IMR-90 (cell line): ENCODE measurements at places on chromosomes 1 and 21. TPM values are rescaled to one million over a fixed set of nuclear protein-coding genes. Genes with fewer than 3 reads are reported as not detected.

The RHEX gene
- total RNA-seq, result not detected in 2 replicates

The CYP4X1 gene
- not detected in 2 replicates for total RNA-seq

The RGS18 gene
- under 0.01 and 0.18 TPM in 2 replicates for total RNA-seq

The SLC41A1 gene
- total RNA-seq, result 6.3 and 6.7 TPM in 2 replicates

The ADORA3 gene
- not detected in 2 replicates for total RNA-seq

DNA sequence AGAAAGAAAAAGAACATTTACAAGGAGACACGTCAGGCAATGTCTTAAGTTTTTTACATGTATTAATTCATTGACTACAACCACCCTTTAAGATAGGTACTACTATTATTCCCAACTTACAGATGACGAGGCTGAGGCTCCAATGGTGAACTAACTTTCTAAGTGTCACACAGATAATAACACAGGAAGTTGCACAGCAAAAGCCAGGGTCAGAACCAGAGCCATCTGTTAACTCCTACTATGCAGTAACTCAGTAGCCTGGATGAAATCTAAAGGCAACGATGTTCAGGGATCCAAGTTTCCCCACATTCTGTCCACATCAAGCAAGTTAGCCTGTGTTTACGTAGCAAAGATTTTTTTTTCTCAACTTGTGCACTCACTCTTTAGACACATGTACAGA is 371.7 kb downstream of the PTPRC start:
- DNase-seq, result no peak

- DNase-seq, result no peak
Observed at GRCh38 chr1:81542196-81542595, 258.5 kb upstream of the ADGRL2 start.

DNA sequence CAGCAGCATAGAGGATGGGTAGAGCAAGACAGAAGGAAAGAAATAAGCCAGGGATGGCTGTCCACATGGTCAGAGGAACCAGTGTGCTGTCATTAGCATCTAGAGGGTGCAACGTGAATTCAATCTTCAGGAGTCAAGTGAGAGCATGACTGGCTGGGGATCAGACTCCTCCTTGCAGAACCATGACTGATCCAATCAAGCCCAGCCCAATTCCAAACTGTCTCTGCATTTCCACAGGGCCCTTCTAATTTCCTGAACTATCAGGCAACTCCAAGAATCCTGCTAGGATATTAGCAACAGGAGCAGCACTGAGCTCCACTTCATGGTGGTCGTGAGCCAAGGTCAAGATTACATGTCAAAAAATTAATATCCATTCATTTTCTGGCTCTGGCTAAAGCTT is 166.8 kb upstream of the CAMK1G start:
- DNase-seq, result no peak

- no peak for DNase-seq
Observed at GRCh38 chr1:11923827-11924113, 2.5 kb downstream of the KIAA2013 start.

GRCh38 chr1:147613506-147613905 is 56.8 kb downstream of the ACP6 start:
- DNase-seq, result peak; percentile 31

DNA sequence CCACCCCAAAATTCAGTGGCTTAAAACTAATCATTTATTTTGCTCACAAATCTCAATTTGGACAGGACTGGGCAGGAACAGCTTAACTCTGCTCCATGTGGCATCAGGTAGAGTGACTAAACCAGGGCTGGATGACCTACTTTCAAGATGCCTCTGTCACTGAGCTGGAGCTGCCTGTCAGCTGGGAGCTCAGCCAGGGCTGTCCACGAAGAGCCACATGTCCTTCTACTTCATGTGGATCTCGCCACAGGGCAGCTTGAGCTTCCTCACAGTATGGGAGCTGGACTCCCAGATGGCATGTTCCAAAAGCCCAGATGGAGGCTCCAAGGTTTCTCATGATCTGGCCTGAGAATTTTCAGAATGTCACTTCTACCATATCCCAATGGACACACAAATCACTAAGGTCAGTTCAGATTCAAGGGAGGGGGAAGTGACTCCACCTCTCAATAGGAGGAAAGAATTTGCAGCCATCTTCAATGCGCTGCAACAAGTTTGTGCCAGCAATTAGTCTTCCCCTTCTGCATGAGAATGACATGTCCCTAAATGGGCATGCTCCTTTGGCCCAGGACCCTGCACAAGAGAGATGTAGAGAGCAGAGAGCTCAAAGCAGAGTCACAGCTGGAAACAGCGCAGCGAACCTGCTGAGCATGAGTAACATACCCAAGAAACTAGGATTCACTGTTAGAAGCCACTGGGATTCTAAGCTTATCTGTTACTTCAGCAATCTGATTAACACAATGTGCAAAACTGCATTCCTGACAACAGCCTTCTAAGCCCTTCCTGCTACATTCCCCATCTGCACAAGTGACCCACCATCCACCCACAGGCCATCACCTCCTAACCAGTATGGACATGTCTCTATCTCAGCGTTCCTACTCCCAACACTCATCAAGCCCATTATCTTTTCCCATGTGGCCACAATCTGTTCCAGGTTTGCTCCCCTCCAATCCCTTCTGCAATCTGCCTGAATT is 17.0 kb downstream of the HLCS start:
- no peak for DNase-seq

- DNase-seq, result peak; percentile 64
Observed at GRCh38 chr1:170765712-170766330, 101.9 kb downstream of the PRRX1 start.

GRCh38 chr1:234604495-234605398 is 5.2 kb downstream of the IRF2BP2 start:
- DNase-seq, result peak; percentile 83

GRCh38 chr21:21019681-21020080 is 21.5 kb downstream of the NCAM2 start:
- peak; percentile 21 for DNase-seq

- no peak for DNase-seq
Observed at GRCh38 chr1:12544992-12545391, 73.0 kb downstream of the DHRS3 start.

DNA sequence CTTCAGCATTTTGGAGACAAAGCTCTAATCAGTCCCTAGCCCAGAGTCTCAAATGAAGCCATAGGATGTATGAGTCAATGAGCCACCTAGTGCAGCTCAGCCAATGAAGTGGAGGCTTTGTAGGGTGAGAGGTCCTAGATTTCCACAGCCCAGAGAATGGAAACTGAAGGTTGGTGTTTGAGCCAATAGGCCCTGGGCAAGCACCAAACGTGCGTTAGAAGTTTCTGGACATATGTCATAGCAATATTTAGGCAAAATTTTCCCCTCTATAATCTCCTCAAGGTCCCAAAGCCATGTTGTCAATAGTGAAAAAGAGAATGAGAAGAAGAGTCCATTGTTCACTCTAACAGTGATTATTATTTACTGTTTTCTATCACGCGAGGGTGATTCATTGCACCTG is 361.3 kb downstream of the PLPP3 start:
- no peak for DNase-seq

- peak; percentile 45 for DNase-seq
Observed at GRCh38 chr1:1891349-1892078, 627 bp upstream of the GNB1 start.
